ENCODE measurements at places on chromosomes 5 and 9.

- DNase-seq: no peak
Observed at GRCh38 chr5:130024006-130024405, 119.7 kb downstream of the CHSY3 start.

GRCh38 chr5:71922584-71923106 is 184.6 kb upstream of the MAP1B start:
- DNase-seq: no peak

DNA sequence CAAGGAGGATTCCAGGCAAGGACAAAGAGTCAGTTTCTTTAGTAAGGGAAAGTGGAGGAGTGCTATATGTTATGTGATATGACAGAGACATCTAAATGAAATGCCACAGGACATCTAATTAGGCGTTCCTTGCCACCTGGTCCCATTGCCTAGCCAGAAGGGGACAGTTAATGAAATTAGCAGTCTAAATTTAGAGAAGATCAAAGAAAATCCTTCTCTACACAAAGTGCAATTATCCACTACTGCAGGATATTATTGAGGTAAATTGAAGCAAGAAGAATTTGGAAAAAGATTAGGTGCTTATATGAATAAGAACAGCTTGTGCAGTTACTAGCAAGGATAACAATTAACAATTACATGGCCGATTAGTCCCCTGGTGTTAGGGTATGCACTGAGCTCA is 495.3 kb upstream of the NMUR2 start:
- no peak for DNase-seq

DNA sequence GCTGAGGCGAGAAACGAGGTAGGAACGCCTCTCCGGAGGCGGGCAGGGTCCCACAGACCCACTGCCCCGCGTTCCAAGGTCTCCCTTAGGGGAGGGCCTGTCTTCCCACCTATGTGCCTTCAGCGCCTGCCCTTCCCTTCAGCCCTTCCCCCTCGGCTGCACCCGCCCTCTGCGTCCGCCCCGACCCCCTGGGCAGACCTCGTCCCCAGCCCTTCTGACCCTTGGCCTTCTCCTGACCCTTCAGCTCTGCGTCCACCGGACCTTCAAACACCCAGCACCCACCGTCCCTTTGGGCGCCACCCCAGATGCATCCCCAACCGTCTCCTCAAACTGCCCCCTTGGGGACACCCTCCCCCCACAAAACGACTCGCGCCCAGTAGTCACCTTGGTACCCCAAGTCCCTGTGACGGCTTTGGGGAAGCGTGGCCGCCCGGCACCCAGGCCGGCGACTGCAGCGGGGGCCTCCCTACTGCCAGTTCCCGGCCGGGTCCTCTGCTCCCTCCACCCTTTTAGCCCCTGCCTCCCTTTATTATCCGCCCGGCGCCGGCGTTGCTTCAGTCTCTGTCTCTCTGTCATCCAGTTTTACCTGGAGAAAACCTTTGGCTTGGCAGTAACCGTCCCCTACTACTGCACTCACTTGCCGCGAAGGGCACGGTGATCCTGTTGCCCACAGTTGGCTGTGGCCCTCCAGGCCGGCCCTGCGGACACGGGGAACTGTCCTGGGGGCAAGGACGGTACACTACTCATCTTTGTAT is 421 bp downstream of the RUSC2 start:
- DNase-seq: no peak

GRCh38 chr5:6495433-6496206 is 47.0 kb downstream of the UBE2QL1 start:
- DNase-seq: no peak
